ENCODE measurements at places on chromosomes 1 and 21.

- DNase-seq = no peak
Observed at GRCh38 chr1:202791077-202791747, 17.0 kb downstream of the KDM5B start.

GRCh38 chr21:44260066-44260465, 1.6 kb downstream of the DNMT3L start:
- DNase-seq = no peak

DNA sequence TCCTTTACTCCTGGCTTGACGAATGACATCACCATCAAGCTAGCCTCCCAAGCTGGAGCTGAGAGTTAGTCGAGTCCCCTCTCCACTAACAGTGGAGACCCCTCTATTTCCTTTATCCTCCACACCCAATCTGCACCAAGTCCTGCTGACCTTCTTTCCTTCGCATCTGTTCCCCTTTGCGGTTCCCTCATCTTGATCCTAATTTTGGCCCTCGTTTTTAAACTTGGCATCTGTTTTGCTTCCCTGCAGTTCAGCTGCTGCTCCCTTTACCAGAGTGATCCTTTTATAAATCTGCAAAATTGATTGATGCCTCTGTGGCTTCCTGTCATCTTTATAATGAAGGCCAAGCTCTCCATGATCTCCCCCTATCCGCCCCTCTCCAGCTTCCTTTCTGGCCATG, 49.0 kb upstream of the TSPAN2 start:
- DNase-seq = no peak

DNA sequence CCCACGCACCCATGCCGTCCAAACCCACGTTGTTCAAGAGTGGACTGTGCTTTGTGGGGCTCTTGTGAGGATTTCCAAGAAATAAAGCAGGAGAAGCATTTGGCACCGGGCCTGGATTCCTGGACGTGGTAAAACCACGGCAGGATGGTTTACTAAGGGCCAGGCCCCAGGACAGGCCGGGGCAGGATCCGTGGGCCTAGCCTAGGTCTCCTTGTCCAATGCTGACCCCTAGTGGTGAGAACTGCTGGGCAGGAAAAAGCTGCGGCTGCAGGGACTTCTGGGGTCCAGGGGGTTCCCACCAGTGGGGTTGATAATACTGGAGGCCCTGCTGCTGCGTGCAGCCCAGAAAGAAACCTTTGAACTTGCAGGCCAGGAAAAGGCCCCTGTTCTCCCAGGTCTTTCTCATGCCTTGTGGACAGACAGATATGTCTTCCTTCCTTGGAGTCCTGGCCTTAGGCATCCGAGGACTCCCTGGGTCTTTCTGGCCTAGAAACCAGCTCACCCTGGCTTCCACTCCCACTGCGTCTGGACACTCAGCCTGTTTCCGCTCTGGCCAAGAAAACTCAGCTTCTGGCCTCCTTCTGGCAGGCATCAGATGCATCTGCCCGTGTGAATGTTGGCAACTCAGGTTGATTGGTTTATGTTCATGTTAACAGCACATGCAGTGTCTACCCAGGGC, 106.9 kb upstream of the TMEM51 start:
- peak; percentile 68 for DNase-seq

DNA sequence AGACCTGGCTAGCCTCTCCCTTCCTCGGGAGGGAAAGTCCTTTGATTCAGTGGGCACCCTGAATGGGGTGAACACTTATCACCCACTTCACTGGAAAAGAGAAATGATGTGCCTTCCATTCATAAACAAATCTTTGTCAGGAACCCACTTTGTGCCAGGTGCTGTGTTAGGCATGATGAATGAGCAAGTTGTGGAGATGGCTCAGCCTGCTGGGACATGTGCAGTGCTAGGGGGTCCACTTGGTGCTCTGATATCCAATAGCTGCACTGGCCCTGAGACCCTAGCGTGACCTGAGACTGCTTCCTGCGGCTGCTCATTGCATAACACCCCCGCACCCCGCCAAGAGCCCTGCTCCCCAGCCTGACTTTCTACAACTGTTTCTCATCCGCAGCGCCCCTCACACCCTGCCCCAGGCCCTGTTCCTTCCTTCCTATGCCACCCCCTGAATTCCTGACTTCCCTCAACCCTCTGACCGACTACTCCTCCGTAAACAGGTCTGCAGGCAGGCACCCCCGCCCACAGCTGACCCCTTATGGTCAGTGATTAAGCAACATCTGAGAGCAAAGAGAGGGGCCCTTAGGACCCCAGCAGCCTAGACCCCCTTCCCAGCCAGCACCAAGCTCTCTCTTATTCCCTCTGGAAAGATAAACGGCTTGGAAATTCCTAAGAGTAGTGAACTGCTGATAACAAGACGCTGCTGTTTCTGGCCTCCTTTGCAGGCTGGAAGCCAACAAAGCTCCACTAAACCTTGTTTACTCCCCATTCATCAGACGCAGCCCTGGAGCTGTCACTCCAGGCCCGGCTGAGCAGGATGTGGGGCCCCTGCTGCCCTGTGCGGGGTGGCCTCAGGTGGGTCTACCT, 12.9 kb downstream of the CSRP1 start:
- DNase-seq = no peak

- no peak for DNase-seq
Observed at GRCh38 chr21:36704281-36704957, 5.5 kb downstream of the SIM2 start.

DNA sequence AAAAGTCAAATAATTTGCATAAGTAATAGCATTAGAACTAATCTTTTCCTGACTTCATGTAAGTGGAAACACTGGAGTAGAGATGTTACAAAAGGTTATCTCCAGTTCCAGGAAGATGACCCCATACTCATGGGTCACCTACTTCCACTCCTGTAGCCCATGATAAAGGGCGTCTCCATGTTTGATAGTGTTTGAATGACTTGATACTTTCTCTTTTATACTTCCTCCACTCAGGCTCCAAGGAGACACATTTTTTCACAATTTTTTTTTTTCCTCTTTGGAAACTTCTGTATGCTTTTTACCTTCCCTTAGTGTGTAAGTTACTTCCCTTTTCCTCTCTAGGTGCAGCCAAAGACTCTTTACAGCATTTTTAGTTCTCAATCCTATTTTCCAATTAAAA, 382.1 kb upstream of the B3GALT2 start:
- no peak for DNase-seq

GRCh38 chr1:52368383-52369172, 2.6 kb upstream of the CC2D1B start:
- DNase-seq = peak; percentile 34

DNA sequence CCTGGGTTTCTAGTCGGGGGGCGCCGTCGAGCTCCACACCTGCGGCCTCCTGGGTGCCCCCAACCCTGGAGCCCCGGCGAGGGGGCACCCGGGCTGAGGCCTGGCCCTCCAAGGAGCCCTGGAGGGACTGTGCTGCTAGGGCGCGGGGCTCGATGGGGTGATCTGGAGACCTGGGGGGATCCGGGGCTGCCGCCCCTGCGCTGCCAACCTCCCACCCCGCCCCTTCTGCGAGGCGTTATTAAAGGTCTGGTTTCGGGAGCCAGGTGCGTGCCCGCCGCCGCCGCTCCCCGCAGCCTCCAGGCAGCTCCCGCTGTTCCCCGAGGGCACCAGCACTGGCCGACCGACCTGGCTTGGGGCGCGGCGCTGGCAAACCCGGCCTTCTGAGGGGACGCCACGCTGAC, 746 bp upstream of the POFUT2 start:
- DNase-seq = no peak

GRCh38 chr1:14513111-14513510, 85.4 kb upstream of the KAZN start:
- DNase-seq = no peak

All from fibroblast of skin of back (primary cell).